Stimulated activated CD8-positive, alpha-beta memory T cell treated with anti-CD3 and anti-CD28 coated beads, Interleukin-4, amount 100 ng/mL, for 1 hour (primary cell): ENCODE measurements at places on chromosomes 1 and 21.

- DNase-seq, result no peak
Measured at GRCh38 chr1:68675336-68675735, 178.5 kb upstream of the DEPDC1 start.

GRCh38 chr1:53783056-53783455 is 44.1 kb upstream of the GLIS1 start:
- no peak for DNase-seq

GRCh38 chr1:156154317-156154749 is 948 bp downstream of the SEMA4A start:
- no peak for DNase-seq

GRCh38 chr21:25501996-25502665 is 105.2 kb downstream of the MRPL39 start:
- DNase-seq, result no peak

DNA sequence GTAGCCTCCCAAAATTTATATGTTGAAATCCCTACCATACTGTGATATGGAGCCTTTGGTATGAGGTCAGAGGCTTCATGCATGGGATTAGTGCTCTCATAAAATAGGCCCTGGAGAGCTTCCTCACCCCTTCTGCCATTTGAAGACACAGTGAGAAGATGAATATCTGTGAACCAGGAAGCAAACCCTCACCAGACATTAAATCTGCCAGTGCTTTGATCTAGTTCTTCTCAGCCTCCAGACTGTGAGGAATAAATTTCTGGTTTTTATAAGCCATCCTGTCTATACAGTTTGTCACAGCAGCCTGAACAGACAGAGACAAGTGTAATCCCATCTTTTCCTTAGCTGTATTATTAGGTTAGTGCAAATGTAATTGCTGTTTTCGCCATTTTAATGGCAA is 88.4 kb downstream of the OLFML2B start:
- no peak for DNase-seq

DNA sequence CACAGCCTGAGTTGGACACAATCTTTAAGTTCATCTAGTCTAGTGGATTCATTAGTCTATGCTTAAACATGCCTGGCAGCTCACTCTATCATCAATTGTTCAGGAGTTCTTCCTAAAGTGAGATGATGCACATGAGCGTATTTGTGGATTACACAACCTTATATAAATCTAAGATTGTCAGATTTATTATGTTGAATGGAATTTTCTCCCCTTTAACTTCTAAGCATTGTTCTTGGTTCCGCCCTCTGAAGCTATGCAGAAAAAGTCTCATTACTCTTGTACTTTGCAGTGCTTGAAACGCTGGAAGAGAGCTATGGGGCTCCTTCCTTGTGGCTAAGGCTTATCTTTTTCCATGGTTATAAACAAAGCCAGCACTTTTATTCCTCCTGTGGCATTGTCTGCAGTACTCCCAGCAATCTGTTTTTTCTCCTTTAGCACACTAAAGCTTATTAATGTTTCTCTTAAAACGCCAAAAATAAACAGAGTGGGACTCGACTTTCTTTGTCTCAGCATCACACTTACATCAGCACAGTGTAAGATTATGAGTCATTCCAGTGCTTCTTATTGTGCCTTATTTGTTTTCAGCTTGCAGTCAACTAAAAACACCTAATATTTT is 316.8 kb upstream of the CAMK1G start:
- no peak for DNase-seq

GRCh38 chr1:174274452-174274851 is 115.1 kb downstream of the RABGAP1L start:
- DNase-seq, result no peak

GRCh38 chr1:88179943-88180342 is 504.1 kb upstream of the PKN2 start:
- no peak for DNase-seq
